Left renal cortex interstitium (tissue), 4 donors: ENCODE measurements at places on chromosomes 7 and 10. TPM values are rescaled to one million over a fixed set of nuclear protein-coding genes. Genes with fewer than 3 reads are reported as not detected.

The TRIM50 gene
- polyA plus RNA-seq = 0.20 TPM

DNA sequence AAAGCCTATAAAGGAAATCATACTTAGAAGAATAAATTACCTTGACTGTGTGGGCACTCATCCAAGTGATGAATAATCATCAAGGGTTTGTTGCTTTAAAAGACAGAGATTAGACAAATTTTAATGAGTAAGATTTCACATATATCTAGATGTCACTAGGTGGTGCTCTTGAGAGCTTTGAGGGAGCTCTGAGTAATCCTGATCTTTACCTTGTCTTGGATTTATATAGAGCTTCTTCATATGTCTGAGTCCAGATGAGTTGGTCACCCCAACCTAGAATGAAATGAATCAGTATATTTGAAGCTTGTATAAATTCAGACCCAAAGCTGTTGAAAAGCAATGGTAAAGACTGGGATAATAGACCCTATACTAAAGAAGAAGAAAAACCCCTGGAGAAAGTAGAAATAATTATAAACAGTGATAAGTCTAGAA, 3.7 kb downstream of the AGR2 start:
- no peak for DNase-seq

GRCh38 chr10:98340261-98340939, 72.4 kb upstream of the LOXL4 start:
- no peak for DNase-seq

The LRRC18 gene
- polyA plus RNA-seq = 0.19 TPM

GRCh38 chr10:16779384-16779915, 37.8 kb downstream of the RSU1 start:
- no peak for DNase-seq

DNA sequence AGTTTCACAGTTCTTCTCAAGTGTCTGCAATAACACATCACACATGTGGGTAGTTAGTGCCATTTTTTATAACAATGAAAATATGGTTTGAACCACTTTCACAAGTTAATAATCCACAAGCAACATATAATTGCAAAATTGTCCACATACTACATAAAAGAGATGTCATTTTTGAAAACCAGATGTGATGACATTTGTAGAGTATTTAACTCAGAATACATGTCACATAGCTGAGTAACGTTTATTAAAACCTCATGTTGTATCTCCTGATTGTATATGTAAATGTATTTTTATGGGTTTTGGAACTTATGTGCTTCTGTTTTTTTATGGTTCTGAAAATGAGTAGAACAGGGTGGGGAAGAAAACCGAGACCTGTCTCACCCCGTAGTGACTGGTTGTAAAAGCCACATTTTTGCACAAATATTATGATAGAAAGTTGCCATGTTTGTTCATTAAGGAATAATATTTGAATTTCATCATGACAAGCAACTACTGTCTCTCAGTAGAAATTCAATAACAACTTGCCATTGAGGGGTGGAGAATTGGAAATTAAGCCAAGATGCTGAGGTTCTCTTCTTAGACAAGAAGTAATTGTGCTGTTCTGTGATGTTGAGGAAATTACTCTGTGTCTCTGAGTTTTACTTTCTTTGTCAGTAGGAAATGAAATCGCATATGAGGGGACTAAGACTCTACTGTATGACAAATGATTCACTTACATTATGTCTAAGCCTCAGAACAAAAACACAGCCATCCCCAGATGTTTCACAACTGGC, 29.2 kb upstream of the EGFR start:
- DNase-seq = no peak

DNA sequence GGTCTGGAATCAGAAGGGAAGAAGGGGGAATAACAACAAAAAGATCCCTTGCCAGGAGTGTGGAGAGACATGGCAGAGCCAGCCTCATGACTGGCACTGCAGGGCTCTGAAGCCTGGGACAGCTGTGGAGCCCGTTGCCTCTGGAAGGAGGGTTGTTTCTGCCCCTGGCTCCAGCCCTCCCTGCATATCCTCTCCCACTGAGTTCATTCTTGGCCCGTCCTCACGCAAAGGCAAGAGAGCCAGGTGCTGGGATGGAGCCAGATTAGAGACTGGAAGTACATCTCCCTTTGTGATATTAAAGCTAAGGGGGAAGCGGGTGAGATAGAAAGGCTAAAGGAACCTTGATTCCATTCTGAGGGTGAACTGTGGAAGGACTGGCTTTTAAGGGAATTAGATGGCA, 141.5 kb upstream of the NPVF start:
- no peak for DNase-seq

The CYP26C1 gene
- 0.12 TPM for polyA plus RNA-seq

- no peak for DNase-seq
Measured at GRCh38 chr7:2404714-2405119, 1.3 kb downstream of the CHST12 start.

The ATOH7 gene
- 1.8 TPM for polyA plus RNA-seq

The SPDYE8 gene
- 0.13 TPM for polyA plus RNA-seq

GRCh38 chr10:112678581-112678980, 231.6 kb downstream of the VTI1A start:
- DNase-seq = no peak

The PAX4 gene
- polyA plus RNA-seq = not detected

The CAV1 gene
- 36.1 TPM for polyA plus RNA-seq

The SPDYE2 gene
- polyA plus RNA-seq = 0.93 TPM

- DNase-seq = no peak
Measured at GRCh38 chr10:13417459-13418126, 69.5 kb upstream of the SEPHS1 start.

The TFR2 gene
- 0.99 TPM for polyA plus RNA-seq

- no peak for DNase-seq
Measured at GRCh38 chr10:115948465-115948864, 324.5 kb downstream of the GFRA1 start.

- DNase-seq = peak; percentile 85
Measured at GRCh38 chr10:95907456-95908253, at the start of gene CC2D2B. TSS of gene CC2D2B (plus strand) at chr10:95907975. CDS start at chr10:95911324, 3,349 bp downstream.

DNA sequence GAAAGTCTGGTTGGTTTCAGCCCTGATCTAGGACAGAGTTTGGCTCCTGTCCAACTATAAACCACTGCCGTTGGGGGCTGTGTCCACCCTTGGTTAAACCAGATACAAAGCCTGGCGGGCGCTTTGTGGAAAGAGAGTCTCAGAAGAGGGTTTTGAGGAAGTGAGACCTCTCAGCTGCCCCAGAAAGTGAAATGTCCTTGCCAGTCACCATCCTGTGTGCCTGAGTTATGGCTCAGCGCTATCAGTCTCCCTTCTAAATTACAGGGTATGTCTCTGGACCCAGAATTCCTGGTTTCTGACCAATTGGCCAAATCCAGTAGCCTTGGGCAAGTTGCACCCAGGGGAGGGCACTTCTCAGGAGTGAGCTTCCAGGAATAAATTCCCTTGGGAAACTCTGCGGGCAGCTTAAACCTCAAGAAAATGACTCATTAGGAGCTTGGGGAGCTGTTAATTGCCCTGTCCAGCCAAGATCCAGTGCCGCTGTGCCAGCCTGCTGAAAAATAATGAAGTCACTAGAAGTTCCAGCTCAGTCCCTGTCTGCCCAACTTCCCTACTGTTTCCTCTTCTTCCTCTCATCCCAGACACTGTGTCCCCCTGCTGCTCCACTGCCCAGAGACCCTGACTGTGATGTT, 66.7 kb upstream of the PDZD8 start:
- no peak for DNase-seq

The MMD2 gene
- polyA plus RNA-seq = 0.13 TPM

GRCh38 chr7:82617156-82617555, 173.6 kb upstream of the CACNA2D1 start:
- DNase-seq = no peak

- DNase-seq = no peak
Measured at GRCh38 chr10:76778914-76779795, 858.5 kb downstream of the KCNMA1 start.

The PIP gene
- not detected for polyA plus RNA-seq

GRCh38 chr7:87507446-87507845, 32.0 kb upstream of the ABCB4 start:
- DNase-seq = no peak

The CCDC136 gene
- polyA plus RNA-seq = 31.0 TPM
